ENCODE measurements at places on chromosomes 2 and 18. TPM values are rescaled to one million over a fixed set of nuclear protein-coding genes. Genes with fewer than 3 reads are reported as not detected.

- peak; percentile 21 for DNase-seq
These were observed 1.8 kb downstream of the REL start for GRCh38 chr2:60882971-60883753.

DNA sequence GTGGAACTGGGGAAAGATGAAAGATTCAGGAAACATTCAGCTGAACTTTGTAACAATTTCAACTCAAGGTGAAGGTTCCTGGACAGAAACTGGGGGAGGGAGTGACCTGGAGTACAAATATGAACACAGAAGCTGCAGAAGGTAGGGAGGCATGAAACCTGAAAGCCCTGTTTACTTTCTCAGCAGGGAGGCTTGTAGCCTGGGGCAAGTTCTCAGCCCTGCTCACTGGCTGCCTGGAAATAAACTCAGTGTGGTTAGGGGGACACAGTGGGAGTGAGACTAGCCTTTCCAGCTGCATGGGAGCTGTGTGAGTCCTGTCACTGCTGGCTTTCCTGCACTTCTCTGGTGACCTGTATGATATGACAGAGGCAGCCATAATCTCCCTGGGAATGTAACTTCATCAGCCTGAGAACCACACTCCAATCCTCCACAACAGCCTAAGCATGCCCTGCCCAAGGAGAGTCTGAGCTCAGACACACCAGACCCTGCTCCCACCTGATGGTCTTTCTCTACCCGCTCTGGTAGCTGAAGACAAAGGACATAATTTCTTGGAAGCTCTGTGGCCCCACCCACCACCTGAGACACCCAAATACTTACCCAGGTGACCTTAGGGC is 77.0 kb downstream of the ZSWIM2 start:
- DNase-seq: no peak

- DNase-seq: no peak
These were observed 159.2 kb upstream of the RAB12 start for GRCh38 chr18:8450013-8450412.

- DNase-seq: no peak
These were observed 1132.2 kb downstream of the DPP10 start for GRCh38 chr2:115574667-115575066.

DNA sequence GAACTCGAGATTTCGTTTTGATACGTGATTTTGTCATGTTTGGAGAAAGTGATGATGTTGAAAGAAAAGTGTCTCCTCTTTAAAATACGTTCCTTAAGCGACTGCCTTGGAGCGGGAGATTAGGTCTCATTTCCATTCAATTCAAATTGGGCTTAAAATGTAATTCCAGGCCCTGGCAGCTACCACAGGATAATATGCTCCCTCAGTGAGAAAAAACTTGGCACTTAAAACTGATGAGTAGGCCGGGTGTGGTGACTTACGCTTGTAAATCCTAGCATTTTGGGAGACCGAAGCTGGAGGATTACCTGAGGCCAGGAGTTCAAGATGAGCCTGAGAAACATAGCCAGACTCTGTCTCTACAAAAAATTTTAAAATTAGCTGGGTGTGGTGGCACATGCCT is 146.3 kb upstream of the L3MBTL4 start:
- no peak for DNase-seq

- DNase-seq: no peak
These were observed 112.6 kb upstream of the YPEL5 start for GRCh38 chr2:30034052-30034775.

- DNase-seq: no peak
These were observed 131.7 kb upstream of the NDUFV2 start for GRCh38 chr18:8970843-8971242.

- no peak for DNase-seq
These were observed 115.2 kb downstream of the GALNT3 start for GRCh38 chr2:165678882-165679281.

- DNase-seq: no peak
These were observed 3.9 kb downstream of the GMPPA start for GRCh38 chr2:219502618-219503017.

DNA sequence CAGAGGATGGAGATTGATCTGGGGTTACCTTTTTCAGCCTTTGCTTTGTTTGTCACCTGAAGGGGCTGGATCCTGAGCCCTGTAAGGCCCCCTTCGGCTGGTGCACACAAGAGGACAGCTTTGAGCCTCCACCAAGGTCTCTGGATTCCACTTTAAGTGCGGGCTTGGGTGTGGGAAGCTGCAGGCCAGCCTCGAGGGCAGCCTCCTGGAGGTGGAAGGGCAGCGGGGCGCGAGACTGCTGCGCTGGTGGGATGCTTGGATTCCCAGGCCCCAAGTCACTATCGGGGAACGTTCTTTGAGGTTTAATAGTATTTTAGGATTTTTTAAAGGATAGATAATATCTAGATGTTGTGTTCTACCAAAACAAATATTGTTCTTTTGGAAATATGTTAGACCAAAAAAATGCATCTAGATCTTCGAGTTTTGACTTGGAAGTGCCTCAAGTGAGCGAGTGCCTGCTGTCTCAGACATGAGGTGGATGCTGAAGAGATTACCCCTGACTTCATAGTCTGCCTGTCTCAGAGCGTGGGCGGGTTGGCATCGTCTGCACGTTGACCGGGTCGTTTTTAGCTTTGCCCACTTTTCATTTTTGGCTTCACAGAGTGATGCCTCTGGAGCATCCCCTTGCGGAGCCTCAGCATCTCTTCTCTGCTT is 113.8 kb downstream of the AGAP1 start:
- no peak for DNase-seq

DNA sequence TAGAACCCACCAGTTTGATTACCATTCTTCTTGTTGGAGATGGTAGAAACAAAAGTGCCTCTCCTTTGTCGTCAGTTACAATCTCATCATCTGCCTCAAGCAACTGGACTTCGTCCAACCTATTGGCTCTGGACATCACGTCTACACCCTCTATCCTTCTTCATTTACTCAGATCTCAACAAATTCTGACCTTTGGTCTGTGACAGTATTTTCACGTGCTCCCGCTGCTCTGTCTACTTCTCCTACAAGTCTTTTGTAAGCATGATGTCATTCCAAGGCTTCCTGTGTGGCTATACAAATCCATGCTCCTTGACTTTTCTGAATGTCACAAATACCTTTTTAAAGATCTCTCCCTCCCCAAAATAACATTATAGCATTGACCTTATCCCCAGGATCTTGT is 43.0 kb upstream of the PID1 start:
- DNase-seq: no peak

DNA sequence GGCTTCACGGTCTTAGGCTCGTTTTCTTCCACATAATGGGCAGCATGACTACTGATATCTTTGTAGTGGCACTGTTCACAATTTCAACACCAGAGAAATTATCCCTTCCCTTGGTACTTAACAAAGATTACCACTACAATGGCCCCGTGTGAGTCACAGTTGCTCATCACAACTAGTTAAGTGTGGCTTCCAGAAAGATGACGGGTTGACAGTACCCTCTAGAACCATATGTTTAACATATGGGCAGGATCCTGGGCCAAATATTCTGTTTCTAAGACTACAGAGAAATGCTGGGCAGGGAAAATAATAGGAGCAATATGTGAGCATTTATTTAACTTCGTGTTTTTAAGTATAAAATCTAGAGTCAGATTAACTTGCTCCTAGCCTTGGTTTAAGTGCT is 780.1 kb upstream of the LINC00305 start:
- DNase-seq: no peak

DNA sequence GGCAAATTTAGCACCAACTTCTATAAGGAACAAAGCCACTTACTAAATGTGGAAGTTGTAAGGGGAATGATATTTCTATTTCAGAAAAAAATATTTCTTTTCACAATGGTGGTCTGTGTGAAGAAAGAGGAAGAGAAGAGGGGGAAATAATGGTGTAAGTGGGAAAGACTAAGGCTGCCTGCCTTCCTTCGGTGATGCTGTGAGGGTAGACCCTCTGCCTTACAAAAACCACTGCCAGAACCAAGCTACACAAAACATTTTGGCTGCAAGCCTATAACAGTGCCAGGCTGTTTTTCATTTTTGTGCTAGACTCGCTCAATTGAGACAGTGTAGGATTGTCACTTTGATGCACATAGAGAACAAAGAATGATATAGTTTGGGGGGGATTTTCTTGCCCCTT is 286.6 kb downstream of the ZEB2 start:
- no peak for DNase-seq

GRCh38 chr2:167832868-167833287 is 414.5 kb downstream of the STK39 start:
- DNase-seq: no peak

DNA sequence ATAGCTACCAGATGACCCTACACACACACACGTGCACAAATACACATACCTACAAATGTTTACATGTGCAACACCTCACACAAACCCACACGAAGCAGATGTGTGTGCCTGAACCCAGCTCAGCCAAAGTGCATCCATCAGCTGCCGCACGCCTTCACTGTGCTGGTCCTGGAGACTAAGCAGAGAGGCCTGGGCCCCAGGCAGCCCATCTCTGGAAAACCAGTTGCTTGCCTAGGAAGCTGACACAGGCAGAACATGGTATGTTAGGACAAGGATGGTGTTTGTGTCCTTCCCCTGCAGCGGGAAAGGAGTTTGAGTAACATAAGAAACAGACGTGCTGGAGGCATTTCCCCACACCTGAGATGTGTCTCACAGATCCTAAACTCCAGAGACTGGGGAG is 86.7 kb downstream of the SEPTIN10 start:
- no peak for DNase-seq

GRCh38 chr2:201579536-201579935 is 63.8 kb downstream of the TMEM237 start:
- DNase-seq: no peak

DNA sequence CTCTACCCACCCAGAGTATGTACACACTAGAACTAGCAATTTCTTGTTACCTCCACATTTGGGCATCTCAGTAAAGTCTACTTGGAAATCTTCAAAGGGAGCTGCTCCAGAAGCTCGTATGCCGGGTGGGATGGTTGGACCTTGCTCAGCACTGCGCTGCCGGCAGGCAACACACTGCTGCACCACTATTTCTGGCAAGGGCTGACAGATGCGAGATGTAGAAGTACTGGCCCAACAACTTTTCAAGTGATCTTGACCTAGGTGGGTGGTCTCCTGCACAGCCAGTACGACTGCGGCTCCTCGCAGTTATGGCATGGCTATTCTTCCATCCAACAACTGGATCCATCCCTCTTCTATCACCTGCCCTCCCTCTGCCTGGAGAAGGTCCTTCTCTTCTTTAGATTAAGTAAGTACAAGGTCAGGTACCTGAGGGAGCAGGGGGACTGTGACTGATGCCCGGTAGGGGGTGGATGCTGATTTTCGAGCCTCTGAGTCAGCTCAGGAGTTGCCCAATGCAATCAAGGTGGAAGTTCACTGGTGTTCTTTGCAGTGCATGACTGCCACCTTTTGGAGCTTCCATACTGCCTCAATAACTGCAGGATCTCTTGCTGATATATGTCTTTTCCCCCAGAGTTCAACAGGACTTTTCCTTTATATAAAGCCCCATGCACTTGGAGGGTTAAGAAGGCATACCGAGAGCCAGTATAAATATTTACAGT is 100.4 kb upstream of the SLC1A4 start:
- no peak for DNase-seq

GRCh38 chr2:124814968-124815745 is 790.1 kb downstream of the CNTNAP5 start:
- DNase-seq: no peak

DNA sequence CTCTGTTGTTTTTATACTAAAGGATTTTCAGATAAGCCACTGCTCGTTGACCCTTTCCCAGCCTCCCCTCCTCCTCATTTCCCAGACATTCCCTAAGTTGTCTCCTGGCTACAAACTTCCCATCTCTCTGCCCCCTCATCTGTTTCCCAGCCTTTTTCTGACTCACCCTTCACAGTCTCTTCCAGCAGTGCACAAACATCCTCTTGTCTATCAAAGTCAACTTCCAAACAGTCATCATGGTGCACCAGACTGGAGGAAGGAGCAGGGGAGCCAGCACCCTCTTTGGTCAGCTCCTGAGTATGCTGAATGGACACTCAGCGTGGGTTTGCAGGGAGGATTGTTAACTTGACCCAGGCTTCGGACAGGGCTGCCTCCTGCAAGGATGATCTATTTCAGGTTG is 26.6 kb upstream of the SPRED2 start:
- no peak for DNase-seq

GRCh38 chr2:241951920-241952319 is 82.4 kb downstream of the RTP5 start:
- DNase-seq: no peak

MEIS1 gene
- 14.7 TPM for total RNA-seq

PLEK gene
- total RNA-seq: 9.2 TPM

ALLC gene
- 13.0 TPM for total RNA-seq

LRPPRC gene
- total RNA-seq: 48.4 TPM

CYTIP gene
- total RNA-seq: 7.7 TPM

BUB1 gene
- total RNA-seq: 0.98 TPM

SOWAHC gene
- total RNA-seq: 26.9 TPM

CNTNAP5 gene
- total RNA-seq: not detected

SERPINB3 gene
- not detected for total RNA-seq

KCNJ3 gene
- 24.1 TPM for total RNA-seq

BCS1L gene
- 28.2 TPM for total RNA-seq

DSG4 gene
- total RNA-seq: not detected
